NCI-H82 (cell line): ENCODE measurements at places on chromosomes 11 and 22.

- peak; percentile 79 for DNase-seq
Measured at GRCh38 chr22:42661985-42662831, 13.0 kb upstream of the CYB5R3 start.

DNA sequence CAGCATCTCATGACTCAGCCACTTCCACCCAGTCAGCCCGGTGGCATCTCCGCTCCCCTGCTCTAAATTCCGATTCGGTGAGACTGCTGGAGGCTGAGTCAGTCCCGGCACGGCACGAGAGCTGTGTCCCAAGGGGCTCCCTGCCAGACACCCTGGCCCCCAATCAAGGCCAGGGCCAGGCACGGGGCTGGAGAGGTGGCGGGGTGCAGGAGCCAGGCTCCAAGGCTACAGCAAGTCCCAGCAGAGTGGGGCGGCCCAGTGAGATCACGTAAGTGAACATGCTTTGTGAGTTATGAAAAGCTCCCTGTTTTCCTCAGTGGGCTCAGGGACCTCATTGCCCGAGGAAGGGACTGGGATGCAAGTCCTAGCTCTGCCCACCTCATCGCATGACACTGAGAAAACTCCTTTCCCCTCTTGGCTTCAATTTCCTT lies 3.0 kb downstream of the C11orf68 start:
- no peak for DNase-seq

DNA sequence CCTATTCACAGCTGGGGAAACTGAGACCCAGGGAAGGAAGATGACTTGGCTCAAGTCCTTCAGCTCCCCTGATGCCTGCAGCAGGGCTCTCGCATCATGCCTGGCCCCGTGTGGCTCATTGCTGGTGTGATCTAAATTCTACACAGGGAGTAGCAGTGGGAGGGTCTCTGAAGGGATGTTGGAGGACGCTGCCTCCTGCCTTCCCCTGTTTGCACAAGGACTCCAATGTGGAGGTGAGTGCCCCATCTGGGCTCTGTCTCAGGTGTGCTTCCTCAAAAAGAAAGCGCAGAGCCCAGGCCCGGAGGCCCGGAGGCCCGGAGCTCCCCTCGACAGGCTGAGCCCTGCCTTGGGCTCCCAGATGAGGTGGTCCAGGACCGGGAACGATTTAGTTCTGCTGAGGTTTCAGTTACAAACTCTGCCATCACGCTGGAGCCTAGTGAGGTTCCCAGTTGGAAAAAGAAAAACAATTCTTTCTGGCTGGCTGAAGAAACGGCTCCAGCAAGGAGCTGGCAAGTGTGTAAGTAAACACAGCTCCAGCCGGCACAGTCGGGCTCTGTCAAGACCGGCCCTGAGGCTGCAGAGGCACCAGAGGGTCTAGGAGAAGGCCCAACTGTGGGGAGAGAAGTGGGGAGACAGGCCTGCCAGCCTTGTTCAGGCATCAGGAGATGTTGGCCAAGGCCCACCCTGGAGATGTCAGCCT lies 49.8 kb downstream of the NAT10 start:
- no peak for DNase-seq

GRCh38 chr11:4644233-4644632 lies 451 bp downstream of the OR51E1 start:
- DNase-seq: peak; percentile 43

- DNase-seq: peak; percentile 77
Measured at GRCh38 chr11:33790040-33790439, 15.7 kb upstream of the FBXO3 start.

GRCh38 chr11:68049509-68050370 lies 10.9 kb downstream of the TCIRG1 start:
- DNase-seq: no peak

DNA sequence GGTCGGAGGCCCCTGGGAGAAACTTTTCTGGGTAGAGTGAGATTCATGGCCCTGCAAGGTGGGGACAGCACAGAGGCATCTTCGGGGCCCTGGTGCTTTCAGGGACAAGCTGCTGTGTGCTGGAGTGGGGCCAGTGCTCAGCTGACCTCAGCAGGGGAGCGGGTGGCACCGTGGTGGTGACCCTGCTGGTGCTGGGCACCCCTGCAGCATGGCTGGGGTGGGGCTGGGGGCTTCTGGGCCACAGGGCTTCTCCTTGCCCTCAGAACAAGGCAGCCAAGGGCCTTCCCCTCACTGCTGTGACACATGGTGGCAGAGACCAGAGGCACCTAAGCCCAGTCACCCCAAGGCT lies 24.9 kb upstream of the GNB1L start:
- no peak for DNase-seq

DNA sequence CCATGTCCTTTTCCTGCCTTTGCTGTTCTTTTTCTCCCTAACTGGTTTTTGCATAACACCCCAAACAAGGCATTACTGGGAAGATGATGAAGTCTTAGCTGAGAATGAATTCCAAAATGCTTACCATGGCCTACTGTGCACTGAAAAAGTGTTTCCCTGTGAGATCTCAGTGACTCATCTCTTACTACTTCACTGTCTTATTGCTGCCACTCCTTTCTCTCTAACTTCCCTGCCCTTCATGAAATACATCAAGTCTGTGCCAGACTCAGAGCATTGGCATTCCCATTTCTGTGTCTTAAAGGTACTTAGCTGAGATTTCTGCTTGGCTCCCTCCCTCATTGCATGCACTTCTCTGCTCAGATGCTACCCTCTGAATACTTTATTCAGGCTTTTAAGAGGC lies 49.1 kb upstream of the MUC15 start:
- no peak for DNase-seq
